ENCODE measurements at places on chromosomes 4 and X.

DNA sequence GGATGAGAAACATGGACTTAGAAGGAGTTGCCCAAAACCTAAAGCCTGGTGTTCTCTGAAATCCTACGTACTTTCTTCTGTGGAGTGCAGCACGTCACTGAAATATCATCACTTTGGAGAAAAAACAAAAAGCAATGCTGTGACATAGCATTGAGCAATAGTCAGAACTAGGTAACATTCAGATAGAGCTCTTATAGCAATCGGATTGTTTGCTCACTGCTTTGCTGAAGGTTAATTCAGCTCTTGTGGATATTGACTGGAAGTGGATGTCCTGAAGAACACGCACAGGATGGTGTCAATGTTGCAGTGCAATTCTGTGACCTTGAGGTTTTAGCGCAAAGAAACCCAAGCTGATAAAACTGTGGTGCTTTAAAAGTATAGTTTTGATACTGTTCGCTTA, 114.2 kb upstream of the GRXCR1 start:
- no peak for DNase-seq

DNA sequence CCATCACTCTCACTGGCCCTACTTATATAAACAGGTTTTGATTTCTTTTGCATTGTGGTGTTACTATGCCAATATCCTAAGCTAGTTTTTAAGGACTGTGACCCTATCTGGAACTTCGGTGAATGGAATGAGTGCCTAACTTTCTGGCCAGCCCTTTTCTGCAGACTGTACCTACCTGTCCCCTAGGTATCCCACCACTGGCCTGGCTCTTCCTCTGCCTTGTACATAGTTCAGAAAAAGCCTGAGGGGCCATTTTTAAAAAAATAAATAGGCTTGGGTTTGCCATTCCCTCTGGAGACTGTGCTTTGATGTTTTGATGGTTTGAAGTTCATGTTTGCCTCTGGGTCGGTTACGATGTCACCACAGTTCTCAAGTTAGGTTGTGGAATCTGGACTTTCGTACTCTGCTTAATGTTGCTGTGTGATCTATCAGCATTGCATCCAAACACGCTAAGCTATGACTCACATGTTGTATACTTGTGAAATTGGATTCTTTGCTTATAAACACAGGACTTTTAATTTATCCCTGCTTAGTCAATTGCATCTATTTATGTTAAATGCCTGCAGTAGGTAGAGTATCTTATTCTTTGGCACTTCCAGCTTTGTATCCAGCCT, 182.0 kb downstream of the ANKRD50 start:
- DNase-seq, result no peak

DNA sequence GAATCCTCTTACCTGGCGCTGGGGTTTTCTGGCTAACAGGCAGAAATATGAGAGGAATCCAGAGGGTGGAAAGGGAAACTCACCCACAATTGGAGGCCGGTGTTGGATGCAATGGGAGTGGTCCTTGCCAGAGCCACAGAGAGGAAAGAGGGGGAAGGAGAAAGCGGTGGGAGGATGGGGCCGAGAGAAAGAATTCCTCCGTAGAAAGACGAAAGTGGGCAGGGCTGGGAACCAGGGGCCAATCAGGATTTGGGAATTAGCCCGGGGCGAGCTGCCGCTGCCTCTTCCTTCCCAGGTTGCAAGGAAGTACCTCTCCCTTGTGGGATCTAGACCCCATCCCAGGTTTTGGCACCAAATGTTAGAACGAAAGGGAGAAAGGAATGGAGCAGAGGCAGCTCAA, 83.1 kb upstream of the SPIN4 start:
- DNase-seq, result no peak

GRCh38 chr4:139889901-139890300, 224.3 kb downstream of the MGST2 start:
- no peak for DNase-seq

DNA sequence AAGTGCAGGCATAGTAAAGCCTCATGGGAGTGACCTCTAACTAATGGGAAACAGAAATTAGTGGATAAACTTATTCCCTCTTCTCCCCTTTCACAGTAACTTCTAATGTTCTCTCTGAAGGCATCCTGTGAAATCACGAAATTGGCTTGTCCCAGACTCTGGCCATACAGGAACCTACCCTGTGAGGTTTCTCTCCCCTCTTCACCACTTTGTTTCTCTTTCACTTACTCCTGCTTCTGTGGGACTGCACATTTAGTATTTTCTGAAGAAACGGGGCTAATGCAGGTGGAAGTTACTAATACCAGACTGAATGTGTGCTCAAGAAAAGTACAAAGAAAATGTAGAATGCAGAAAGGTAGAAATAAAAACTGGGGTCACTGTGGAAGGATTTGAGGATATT, 20.0 kb downstream of the ZNF330 start:
- no peak for DNase-seq

- no peak for DNase-seq
These were observed 312.8 kb upstream of the EPHA5 start for GRCh38 chr4:65983061-65983460.

GRCh38 chr4:124754681-124755080, 42.1 kb upstream of the ANKRD50 start:
- DNase-seq, result no peak

DNA sequence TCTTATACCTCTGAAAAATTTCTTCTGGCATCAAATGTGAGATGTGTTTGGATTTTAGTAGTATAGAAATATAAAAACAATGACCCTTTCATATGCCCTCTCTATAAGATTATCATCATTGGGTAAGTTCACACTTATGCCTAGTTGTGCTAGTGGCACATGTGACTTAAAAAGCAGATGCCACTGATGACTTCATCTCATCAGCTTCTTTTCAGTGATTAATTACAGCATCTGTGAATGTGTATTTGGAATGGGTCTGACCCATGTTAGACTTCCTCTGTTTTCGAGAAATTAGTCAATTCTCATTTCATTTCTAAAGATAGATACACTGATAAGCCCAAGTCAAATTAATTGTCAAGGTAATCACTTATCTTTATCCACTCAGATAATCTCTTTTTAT, 698.7 kb downstream of the GABRG1 start:
- no peak for DNase-seq

- no peak for DNase-seq
These were observed 61.6 kb upstream of the LIMCH1 start for GRCh38 chr4:41476310-41476885.

DNA sequence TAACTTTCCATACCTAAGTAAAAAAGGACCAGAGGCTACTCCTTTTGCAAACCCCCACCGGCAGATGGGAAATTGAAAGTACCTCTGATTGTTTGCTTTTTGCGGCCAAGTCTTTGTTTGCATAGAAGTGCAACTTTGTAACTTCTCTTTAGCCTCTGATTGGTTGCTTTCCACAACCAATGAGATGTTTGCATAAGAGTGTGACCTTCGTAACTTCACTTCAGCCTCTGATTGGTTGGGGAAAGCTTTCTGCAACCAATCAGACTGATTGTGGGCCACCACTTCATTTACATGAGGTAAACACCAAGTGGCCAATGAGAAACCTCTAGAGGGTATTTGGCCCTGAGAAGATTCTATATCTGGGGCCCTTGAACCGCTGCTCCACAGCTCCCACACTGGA, 48.8 kb upstream of the PGRMC1 start:
- DNase-seq, result no peak

DNA sequence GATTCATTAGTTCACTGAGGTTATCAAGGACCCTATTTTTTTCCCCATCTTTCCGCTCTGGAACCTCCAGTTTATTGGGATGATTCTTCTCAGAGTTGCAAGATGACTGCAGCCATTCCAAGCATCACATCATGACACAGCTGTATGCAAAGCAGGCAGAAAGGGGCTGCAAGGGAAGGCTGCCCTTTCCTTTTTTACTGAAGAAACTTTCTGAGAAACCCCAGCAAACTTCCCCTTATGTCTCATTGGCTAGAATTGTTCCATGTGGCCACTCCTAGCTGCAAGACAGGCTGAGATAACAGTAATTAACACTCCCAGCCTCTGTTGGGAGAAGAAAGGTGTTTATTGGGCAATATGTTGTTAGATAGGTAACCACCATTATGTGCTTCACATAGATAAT, 102.6 kb downstream of the SATL1 start:
- no peak for DNase-seq

GRCh38 chr4:150337734-150338133, 244.2 kb upstream of the MAB21L2 start:
- no peak for DNase-seq

GRCh38 chr4:38523524-38524448, 140.2 kb upstream of the KLF3 start:
- DNase-seq, result no peak

- DNase-seq, result no peak
These were observed 52.9 kb downstream of the TXK start for GRCh38 chr4:48081196-48081595.

DNA sequence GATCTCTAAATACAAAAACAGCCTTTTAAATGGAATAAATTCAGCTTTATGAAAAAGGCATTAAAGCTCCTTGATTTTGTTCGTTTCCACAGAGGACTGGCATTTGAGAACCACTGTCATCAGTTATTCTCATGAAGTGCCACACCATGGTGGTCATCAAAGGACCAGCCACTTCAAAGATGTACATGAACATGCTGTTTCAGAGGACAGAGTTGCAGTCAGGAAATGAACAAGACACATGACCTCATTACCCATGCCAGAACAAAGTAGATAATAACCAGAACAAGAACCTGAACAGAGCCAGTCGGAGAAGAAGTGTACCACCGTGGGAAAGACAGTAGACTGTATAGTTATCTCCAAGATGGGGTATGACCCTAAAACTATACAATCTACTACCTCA, 122.7 kb upstream of the HSD17B10 start:
- DNase-seq, result no peak

DNA sequence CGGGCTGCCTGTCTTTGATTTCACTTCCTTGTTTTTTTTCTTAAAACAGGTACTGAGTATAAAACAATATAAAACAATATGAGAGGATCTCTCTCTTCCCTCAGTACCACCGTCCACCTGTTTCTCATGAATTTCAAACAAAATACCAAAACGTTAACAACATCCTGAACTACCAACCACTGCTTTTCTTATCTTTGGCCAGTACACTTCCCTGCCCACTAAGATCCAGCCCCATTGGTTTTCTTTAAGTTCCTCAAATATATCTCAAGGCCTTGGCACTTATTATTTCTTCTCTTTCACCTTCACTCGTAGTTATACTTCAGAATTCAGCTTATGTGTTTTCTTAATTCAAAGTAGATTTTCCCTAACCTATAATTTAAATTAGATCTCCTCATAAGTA, 370.2 kb upstream of the GRIA3 start:
- DNase-seq, result no peak
